CD4-positive, alpha-beta T cell treated with Interleukin-21 for 1 hour (primary cell): ENCODE measurements at places on chromosomes 1 and 21.

DNA sequence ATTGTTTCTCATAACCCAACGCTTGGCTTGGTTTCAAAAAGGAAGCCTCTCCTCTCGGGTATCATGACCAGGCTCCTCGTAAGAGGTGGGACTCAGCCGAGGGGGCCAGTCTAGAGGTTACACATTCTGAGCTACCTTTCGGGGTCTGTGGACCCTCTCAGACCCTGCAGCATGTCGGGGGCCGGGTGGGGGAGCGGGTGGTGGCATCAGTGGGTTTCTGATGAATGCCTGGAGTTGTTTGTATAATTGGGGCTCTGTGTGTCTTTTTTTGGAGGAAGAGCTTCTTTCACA, 229.3 kb downstream of the CAMTA1 start:
- no peak for DNase-seq

GRCh38 chr21:45451771-45452182, 46.8 kb downstream of the COL18A1 start:
- DNase-seq: no peak

DNA sequence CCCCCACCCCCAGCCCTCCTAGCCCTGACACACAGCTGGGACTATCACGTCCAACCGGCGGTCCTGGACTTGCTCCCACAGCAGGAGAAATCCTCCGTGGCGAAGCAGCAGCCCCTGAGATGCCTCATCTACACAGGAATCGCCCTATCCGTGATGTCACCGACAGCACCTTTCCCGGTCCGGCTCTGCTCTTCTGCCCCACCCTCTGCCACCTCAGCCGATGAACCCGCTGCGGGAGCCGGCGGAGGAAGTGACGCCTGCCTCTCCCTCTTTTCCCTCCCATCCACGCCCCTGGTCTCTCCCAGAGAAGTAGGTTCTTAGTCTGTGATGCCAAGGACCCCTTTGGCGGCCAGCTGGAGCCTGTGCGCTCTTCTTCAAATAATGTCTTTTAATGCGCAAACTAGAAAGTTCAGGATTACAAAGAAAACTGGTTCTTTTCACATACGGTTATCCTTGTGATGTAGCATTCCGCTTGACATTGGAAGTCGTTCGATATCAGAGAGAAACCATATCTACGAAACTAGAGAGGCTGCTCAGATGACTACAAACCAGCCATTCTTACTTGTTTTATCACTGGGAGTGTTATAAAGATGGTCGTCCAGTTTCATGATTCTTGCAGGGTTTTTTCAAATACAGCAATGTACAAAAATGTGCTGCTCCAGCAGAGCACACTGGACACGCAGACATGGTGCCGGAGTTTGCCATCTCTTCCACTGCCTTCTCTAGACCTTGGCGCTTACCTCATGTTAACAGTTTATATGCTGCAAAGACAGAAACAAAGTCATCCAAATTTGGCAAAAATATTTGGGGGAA, 120.3 kb downstream of the PPIAL4G start:
- peak; percentile 37 for DNase-seq

- no peak for DNase-seq
Observed at GRCh38 chr1:15062479-15063099, 91.0 kb upstream of the TMEM51 start.

GRCh38 chr1:56550859-56551188, 28.5 kb downstream of the PLPP3 start:
- DNase-seq: no peak

- DNase-seq: no peak
Observed at GRCh38 chr1:228939881-228940392, 204.7 kb downstream of the RHOU start.
